ENCODE measurements at places on chromosomes 2 and 18.
A peak's percentile ranks its signal among the peaks of the same experiment; 100 is the strongest.

DNA sequence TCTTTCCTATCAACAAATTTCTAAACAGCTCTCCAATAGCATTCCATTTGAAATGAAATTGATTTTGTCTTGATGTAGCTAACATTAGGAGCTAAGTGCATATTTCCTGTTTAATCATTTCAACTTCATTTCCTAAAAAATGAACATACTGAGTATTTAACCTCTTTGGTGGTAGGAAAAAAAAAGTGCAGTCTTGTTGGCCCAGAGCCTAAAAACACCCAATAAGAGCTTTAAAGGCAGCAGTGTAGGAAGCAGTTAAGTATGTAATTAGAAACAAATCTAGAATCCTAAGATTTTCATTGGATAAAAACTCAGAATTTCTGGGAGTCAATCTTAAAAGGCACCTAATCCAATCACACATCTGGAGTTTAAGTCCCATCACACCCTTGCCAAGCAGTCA is 71.0 kb upstream of the RBMS1 start:
- no peak for DNase-seq

- no peak for DNase-seq
Observed at GRCh38 chr2:119435953-119436297, 4.3 kb downstream of the TMEM37 start.

GRCh38 chr2:121836611-121837010 is 81.2 kb downstream of the TSN start:
- no peak for DNase-seq

DNA sequence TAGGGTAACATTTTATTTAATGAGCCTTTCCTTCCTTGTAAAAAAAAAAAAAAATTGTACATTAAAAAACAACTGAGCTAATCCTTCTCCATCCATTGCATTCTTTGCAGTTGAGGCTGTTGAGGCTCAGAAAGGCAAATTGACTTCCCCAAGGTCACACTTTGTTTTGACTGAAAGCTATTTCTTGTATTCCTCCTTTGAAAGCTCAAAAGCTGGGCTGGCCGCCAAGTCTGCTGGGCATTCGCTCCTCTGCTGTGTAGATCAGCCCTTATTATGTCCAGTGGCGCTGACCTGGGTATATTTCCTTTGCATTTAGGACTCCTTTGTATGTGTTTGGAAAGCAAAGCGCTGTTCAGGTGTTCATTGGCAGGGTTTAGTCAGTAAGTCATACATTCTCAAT is 44.0 kb downstream of the SGPP2 start:
- DNase-seq: no peak

DNA sequence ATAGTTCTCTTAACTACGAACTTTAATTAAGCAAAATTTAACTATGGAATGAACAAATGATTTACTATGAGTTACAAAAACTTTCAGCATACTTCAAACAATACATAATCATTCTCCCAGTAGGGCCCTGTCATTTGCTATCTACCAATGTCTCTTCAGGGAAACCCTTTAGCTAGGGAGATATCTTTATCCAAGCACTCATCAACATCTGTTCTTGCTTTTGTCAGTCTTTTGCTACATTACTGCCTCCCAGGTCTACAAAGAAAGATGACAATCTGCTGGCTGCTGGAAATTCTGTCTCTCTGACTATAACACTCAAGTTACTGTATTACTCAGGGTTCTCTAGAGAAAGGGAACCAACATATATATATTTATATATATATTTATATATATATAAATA is 1626.3 kb upstream of the CELF4 start:
- no peak for DNase-seq

- no peak for DNase-seq
Observed at GRCh38 chr18:32200766-32201165, 10.9 kb downstream of the MEP1B start.

DNA sequence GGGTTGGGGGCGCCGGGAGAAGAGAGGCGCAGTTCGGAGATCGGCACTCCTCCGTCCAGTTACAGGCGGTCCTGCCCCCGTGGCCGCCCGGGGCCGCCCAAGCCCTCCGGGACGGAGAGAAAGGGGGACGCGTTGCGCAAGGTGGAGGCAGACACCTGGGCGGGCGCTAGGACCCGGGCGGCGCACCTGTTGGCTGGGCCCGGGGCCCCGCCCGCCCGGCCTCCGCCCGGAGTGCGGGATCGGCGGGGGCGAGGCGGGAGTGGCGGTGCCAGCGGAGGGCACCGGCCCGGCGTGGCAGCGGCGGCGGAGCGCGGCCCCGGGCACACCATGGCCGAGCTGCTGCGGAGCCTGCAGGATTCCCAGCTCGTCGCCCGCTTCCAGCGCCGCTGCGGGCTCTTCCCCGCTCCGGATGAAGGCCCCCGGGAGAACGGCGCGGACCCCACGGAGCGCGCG is at the start of gene SGPP2:
SGPP2 (plus strand) TSS at position 268 of the 453 bp plus-strand sequence; CDS start at position 328, 60 bp downstream.
- DNase-seq: no peak

GRCh38 chr2:226048611-226049010 is 649.1 kb downstream of the NYAP2 start:
- peak; percentile 69 for DNase-seq

GRCh38 chr2:25257931-25258846 is 83.5 kb downstream of the DNMT3A start:
- no peak for DNase-seq

DNA sequence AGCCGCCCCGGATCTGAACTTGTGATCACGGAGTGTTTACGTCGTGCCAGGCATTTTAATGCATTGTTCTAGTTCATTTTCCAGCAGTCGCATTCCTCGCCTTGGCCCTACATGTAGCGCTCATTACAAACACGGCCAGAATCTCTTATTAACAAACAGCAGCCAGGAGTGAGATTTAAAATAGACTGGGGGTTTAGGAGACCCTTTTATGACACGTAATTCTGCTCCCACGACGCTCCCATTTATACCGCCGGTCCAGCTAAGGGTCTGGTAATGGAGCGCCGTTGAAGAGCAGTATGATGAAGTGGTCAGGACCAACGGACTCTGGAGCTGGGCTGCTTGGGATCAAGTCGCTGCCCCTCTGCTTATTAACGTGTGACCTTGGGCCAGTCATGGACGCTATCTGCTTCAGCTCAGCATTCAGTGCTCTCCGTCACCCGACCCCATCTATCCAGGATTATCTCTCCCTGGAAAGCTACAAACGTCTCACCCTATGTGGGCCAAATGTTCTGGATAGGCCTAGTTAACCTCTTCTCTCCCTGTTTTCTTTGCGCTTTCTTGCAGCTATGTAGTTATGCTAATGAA is 745 bp downstream of the MSH2 start:
- peak; percentile 27 for DNase-seq

DNA sequence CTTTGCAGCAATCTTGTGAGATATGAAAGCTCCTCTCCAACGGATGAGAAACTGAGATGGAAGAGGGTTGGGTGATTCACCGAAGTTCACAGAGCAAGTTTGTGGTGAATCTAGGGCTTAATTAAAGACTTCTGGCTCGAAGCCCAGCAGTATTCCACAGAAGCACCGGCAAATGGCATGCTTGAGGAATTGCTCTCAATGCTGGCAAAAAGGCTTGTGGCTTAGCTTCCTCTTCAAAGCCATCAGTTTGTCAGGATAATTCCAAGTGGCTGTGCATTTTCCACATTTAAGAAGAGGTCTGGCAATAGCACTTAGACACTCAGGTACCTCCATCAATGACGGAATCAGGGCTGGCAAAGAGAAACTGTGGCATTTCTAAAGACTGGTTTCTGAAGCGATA is 98.7 kb upstream of the SLC66A3 start:
- peak; percentile 85 for DNase-seq

- DNase-seq: no peak
Observed at GRCh38 chr2:213640738-213641425, 356.6 kb downstream of the SPAG16 start.

GRCh38 chr2:197846128-197846527 is 41.7 kb downstream of the PLCL1 start:
- DNase-seq: no peak

DNA sequence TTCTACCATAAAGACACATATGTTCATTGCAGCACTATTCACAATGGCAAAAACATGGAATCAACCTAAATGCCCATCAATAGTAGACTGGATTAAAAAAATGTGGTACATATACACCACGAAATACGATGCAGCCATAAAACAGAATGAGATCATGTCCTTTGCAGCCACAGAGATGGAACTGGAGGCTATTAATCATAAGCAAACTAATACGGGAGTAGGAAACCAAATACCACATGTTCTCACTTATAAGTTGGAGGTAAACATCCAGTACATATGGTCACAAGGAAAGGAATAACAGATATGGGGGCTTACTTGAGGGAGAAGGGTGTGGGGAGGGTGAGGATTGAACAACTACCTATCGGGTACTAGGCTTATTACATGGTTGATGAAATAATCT is 7.7 kb downstream of the HMSD start:
- peak; percentile 71 for DNase-seq

GRCh38 chr2:240946654-240947053 is 40.5 kb downstream of the CROCC2 start:
- peak; percentile 18 for DNase-seq

GRCh38 chr2:104702031-104702850 is 151.7 kb upstream of the POU3F3 start:
- DNase-seq: no peak

DNA sequence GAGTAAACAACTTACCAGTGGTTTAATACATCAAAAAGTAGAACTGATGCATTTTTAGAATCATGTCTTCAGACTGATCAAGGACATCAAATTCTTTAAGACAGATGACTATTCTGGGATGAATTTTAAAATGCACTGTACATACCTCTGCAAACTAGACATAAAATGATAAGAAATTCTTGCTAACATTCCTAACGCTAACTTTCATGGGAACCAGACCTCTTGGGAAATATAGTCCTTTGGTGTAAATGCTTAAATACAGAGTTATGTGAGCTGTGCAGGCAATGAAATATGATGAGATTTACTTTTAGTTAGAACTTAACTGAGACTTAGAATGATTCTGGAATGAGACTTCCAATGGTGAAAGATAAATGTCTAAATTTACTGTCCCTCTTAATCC is 562.0 kb downstream of the NR4A2 start:
- DNase-seq: no peak

- DNase-seq: peak; percentile 50
Observed at GRCh38 chr2:222736301-222736700, 64.8 kb downstream of the MOGAT1 start.

- DNase-seq: no peak
Observed at GRCh38 chr2:220783671-220784070, 788.4 kb downstream of the EPHA4 start.

GRCh38 chr2:12978066-12978835 is 261.5 kb downstream of the TRIB2 start:
- peak; percentile 40 for DNase-seq

GRCh38 chr2:38690499-38691420 is 24.8 kb downstream of the GALM start:
- peak; percentile 92 for DNase-seq

DNA sequence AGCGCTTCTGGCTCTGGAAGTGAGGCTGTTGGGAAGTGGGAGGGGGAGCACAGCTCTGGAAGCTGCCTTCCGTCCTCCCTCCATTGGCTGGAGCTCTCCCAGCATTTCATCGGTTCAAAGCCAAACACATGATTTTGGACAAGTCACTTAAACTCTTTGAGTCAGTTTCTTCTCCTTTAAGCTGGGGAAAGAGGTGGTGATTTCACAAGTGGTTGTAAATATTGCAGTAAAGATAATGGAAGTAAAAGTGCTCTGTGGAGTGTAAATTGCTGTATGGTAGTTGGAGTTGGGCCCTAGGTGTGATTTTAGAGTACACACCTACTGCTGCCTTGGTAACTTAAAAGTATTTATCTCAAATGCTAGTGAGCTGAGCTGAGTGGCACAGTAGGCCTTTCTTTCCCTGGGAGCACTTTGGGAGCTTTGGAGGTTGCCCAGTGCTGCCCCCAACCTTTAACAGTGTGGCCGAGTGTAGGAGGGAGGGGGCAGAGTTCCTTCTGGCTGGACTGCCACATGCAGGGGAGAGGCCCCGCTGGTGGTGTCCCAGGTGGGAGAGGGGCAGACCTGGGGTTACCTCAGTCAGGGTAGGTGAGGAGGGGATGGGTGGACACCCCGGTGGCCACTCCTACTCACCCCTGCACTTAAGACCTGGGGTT is 54.7 kb downstream of the ASAP2 start:
- DNase-seq: peak; percentile 84

- peak; percentile 7 for DNase-seq
Observed at GRCh38 chr2:95525294-95526035, 40.9 kb upstream of the TRIM43B start.

GRCh38 chr2:30226144-30227032 is 4.9 kb upstream of the LBH start:
- DNase-seq: peak; percentile 31

GRCh38 chr18:8978394-8978793 is 124.1 kb upstream of the NDUFV2 start:
- DNase-seq: no peak

GRCh38 chr18:35122586-35123224 is 81.5 kb downstream of the MAPRE2 start:
- DNase-seq: no peak

DNA sequence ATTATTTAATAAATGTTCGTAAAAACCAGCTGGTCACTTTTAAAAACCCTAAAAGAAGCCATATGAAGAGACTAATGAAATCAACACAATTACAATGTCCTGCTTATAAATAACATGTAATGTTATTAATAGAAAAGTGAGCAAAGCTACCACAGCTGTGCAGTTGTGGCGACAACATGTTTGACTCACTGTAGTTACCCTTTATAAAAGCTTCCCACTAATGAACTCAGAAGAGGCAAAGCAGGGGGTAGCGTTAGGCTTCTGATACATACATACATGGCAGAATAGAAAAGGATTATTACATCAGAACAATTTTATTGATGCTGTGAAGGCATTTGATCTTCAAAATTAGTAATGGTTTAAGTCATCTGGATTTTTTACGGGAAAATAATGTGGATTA is 219.7 kb downstream of the SLC4A10 start:
- DNase-seq: no peak

All from fibroblast of mammary gland (primary cell).